ENCODE measurements at places on chromosomes 16 and 17.
A peak's percentile ranks its signal among the peaks of the same experiment; 100 is the strongest.

DNA sequence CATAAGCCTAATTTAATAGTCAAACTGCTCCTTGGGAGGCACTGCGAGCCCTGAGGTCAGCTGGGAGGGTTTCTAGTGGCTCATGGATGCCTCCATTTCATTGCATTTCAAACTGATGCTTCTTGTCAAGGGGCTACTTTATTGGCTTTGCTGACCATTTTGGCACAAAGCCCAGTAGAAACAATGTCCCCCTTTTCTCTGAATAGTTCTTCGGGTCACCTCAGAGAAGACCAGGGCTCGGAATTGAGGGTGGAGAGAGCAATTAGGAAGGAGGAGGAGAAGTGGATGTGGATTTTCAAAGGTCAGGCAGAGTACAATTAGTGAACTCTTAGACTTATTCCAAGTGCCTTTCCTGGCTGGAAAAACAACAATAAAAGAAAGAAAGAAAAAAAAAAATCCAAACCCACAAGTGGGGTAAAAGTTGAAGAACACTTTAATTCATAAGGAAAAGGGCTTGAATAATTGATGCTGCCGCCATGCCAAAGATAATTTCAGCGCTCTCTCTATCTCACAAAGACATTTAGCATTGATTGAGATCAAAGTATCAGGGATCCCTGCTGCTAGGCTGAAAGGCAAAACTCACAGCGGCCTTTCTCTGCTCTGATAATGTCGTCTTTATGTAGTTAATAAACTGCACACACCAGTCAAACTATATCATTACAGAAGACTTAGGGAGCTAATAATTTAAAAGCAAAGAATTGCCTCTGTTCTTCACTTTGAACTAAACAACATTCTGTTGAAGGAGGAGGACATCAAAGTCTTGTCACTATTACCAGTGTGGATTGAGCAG is 122.7 kb downstream of the RGS9 start:
- no peak for DNase-seq

GRCh38 chr16:3908951-3909437 is 28.5 kb upstream of the CREBBP start:
- DNase-seq, result no peak

- no peak for DNase-seq
Observed at GRCh38 chr17:33113991-33114370, 122.3 kb downstream of the SPACA3 start.

DNA sequence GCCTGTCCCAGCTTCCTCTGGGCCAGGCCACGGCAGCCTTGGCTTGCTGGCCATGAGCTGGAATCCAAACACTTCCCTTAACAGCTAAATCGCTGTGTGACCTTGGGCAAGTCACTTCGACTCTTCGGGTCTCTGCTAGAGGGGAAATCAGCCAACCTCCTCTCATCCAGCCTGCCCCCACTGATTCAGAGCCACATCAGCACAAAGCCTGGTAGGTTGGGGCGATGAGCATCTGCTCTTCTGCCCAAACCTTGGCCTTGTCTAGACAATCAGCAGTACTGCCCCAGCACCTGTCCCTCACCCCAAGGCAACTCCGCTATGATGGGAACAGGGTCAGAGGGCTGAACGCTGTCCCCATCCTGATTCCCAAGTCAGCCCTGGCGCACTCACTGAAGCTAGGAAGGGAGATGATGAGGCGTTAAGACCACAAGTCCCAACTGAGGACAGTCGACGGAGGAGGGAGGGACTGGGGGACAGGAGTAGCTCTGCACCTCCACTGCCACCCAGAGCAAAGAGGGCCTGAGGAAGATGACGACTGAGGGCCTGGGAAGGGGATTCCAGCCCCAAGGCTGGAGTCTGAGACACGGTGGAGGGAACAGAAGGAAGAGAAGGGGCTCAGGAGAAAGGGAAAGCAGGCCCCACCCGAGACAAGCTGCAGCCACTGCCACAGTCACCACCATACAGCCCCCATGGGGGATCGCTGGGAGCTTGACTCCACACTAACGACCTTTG is 1.3 kb downstream of the CLUH start:
- no peak for DNase-seq

- no peak for DNase-seq
Observed at GRCh38 chr17:43939886-43940285, 2.4 kb downstream of the PPY start.

GRCh38 chr17:28985950-28986713 is 19.7 kb downstream of the SEZ6 start:
- DNase-seq, result no peak

DNA sequence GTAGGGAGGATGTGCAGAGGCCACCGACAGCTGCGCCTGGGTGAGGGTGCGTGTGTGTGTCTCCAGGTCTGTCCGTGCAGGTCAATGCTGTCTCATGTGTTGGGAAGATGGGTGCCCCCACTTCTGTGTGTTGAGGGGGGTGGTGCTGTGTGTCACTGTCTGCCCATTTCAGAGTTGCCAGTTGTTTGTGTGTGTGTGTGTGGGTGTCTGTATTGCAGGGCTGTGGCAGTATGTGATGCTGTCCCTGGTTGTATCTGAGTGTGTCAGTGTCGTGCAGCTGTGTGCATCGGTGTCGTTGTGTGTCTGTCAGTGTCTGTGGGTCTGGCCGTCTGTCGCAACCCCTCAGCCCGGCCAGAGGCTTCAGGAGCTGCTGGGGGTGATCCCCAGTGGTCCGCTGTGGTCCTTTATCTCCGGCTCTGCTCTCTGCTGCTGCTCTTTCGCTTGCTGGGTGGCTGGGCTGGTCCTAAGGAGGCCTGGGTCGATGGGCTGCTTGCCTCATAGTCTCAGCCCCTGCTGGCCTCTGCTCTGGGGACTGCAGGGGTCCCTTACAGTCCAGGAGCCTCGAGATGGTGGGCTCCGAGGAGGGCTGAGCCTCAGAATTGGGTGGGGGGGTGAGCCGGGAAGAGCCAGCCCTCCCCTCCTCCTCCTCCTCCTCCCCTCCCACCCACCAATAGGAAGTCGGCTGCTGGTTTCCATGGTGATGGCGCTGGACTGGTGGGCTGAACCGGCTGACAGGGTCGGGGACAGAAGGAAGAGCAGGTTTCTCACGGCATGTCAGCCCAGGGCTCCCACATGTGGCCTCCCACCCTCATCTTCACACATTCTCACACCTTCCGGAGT is at the start of gene TSPOAP1:
Gene TSPOAP1, minus strand, starts transcription at position 601 of the 840 bp plus-strand sequence. CDS start 875 bp downstream, outside the sequence.
- no peak for DNase-seq

GRCh38 chr17:13546851-13547250 is 54.9 kb downstream of the HS3ST3A1 start:
- DNase-seq, result no peak

DNA sequence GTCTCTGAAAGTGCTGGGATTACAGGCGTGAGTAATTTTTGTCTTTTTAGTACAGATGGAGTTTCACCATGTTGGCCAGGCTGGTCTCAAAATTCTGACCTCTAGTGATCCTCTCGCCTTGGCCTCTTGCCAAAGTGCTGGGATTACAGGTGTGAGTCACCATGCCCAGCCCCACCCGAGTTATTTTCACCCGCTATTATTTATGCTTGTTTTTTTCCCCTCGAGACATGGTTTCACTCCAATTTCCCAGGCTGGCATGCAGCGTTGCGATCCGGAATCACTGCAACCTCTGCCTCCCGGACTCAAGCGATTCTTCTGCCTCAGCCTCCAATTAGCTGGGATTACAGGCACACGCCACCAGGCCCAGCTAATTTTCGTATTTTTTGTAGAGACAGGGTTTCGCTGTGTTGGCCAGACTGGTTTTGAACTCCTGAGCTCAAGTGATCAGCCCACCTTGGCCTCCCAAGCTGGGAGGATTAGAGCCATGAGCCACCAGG is 9.2 kb downstream of the RPL23 start:
- no peak for DNase-seq

- no peak for DNase-seq
Observed at GRCh38 chr17:82231312-82231561, 2.4 kb downstream of the SLC16A3 start.

- DNase-seq, result no peak
Observed at GRCh38 chr17:73929860-73930430, 273.5 kb upstream of the RPL38 start.

DNA sequence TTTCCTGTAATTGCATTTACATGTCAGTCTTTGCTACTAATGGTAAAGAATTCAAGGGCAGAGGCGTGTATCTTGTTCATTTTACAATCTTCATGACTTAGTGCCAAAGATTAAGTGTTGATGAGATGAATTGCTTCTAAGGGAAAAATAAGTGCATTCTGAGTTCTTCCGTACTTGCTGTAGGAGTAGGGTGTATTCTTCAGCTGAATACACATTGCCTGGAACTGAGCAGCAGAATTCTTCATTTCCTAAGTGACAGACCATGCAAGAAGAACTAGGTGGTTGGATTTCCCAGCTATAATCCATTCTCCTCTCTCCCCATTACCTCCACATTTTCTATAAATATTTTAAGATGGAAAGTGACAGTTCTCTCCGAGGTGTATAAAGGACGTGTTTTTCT is 104.8 kb downstream of the CACNG3 start:
- DNase-seq, result no peak

GRCh38 chr16:56257666-56258342 is 66.5 kb downstream of the GNAO1 start:
- DNase-seq, result no peak

- no peak for DNase-seq
Observed at GRCh38 chr16:51753467-51754127, 602.5 kb upstream of the SALL1 start.

- DNase-seq, result no peak
Observed at GRCh38 chr17:77854759-77855745, 103.5 kb upstream of the TNRC6C start.

GRCh38 chr17:37358830-37359681 is 16.7 kb upstream of the C17orf78 start:
- DNase-seq, result peak; percentile 77

DNA sequence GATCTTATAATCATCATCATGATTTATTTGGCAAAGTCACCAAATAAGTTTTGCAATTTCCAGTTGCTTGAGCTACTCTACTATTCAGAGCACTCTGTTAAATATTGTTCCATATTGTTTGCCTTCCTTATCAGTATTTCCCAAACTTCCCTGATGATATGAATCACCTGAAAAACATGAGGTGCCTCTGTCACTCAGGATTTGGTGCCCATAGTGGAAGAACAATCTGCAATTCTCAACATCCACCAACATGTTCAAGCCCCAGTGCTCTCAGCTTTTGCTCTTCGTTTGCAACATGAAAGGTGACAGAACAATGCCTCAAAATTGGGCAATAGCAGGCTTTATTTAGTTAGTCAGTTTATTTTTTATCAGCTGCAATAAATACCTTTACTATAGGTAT is 28.6 kb upstream of the WSB1 start:
- DNase-seq, result no peak

DNA sequence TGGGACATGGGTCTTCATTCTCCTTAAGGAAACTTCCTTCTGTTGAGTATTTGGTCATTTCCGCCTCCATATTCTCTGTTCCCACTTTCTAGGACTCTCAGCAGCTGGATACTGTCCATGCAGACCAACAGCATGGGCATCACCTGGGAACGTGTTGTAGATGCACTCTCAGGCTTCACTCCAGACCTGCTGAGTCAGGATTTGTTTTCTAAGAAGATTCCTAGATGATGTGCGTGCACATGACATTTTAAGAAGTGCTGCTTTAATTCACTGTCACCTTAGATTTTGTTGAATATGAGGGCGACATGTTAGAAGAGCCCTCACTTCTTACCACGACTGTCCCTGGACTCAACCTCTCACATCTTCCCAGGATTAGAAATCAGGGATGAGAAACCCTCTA is 10.0 kb upstream of the SDK2 start:
- no peak for DNase-seq

DNA sequence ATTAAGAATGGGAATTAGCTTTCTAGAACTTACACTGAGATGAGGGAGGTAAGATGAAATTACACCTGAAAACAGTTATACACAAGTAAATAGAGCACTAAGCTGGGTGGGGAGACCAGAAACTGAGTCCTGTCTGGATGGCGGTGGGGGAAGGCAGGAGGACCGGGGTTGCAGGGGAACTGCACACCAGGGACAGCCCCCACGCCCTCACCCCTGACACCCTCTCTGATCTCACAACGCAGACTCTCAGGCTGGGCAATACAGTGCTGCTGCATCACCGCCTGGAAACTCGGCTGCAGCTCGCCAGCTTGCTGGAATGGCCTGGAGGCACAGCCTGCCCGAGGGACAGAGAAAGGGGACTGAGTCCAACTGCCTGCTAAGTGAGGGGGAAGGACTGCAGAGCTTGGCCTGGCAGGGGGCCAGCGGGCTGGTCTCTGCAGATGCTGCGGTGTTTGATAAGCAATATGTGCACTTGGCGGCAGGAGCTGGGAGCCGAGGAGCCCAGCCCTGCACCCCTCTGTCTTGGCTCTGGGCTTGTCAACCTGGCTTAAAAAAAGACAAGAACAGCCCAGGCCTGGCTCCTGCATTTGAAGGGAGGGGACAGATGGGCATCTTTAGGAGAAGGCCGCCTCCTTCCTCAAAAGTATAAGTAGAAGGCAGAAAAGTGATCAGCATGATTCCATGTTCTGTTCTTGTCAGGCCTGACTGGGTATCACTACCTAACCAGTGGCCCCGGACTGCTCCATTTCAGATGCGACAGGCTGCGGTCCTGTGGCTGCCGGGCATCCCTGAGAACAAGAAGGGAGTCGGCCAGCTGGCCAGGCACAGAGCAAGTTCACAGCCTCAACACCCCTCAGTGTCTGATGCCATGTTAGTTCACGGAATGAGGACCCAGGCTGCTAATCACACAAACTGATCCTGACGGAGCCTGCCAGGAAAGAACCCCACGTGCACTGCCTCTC is 30.2 kb downstream of the SPHK1 start:
- no peak for DNase-seq

DNA sequence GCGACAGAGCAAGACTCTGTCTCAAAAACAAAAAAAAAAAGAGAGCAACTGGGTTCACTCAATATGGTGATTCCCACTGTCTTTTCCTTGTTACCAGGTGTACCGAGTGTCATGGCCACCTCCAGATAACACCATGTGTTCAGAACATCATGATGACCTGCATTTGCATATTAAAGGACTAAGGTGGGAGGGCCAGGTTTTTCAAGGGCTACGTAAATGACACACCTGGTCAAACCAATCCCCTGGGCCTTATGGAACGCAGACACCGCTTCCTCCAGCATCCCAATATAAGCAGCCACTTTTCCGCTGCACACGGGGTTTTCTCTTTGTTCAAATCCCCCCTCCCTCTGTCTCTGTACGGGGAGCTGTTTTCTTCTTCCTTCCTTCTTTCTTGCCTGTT is 29.3 kb downstream of the WSCD1 start:
- no peak for DNase-seq

GRCh38 chr17:7852919-7853690 is 1.8 kb upstream of the TMEM88 start:
- no peak for DNase-seq

DNA sequence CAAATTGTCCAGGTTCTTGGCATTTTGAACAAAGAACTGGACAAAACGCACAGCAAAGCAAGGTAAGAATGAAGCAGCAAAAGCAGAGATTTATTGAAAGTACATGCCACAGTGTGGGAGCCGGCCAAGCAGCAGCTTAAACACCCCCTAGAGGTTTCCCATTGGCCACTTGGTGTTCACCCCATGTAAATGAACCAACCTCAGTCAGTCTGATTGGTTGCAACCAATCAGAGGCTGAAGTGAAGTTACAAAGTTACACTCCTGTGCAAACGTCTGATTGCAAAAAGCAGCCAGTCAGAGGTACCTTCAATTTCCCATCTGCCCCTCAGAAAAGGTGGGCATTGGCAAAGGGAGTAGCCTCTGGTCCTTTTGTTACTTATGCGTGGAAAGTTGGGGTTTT is 8.8 kb upstream of the ZNF263 start:
- DNase-seq, result no peak
